DMS79 (cell line): ENCODE measurements at places on chromosomes 2 and 18.

- DNase-seq = no peak
These were observed 31.2 kb upstream of the GPR17 start for GRCh38 chr2:127614731-127615130.

DNA sequence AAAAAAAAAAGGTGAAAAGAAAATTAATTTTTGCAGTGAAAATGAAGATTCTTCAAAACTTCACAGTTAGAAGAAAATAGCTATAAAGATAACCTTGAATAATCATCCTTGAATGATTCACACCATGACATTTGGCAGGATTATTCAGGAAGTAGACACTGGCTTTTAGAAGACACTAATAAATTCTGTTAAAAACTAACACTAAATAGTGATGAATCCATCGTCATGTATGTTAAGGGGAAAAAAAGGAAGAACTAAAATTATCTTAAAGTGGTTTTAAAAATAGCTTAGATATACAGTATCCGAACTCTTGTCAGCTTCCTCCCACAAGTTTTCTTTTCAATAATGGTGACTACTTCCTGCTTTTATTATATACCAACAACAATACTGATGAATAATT, 10.2 kb downstream of the USP37 start:
- no peak for DNase-seq

DNA sequence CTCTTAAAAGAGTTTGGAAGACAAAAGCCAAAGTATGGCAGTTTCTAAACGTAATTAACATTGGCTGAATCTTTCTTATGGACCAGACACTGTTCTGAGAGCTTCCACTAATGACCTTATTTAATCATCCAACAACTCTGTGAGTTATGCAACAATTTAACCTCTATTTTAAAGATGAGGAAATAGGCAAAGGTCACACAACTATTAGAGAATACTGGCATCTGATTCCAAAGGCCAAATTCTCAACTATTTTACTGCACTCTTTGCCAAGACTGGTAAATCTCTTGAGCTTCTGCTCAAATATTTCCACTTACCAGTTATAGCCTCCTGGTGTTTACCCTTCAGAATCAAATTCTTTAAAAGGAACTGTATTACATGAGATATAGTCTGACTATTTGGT, 42.1 kb upstream of the ERMN start:
- DNase-seq = no peak

- no peak for DNase-seq
These were observed 942 bp upstream of the ZNF236 start for GRCh38 chr18:76821356-76821874.

GRCh38 chr2:15300624-15301573, 260.2 kb downstream of the NBAS start:
- DNase-seq = no peak

- DNase-seq = no peak
These were observed 92.2 kb upstream of the PID1 start for GRCh38 chr2:229363185-229363814.

DNA sequence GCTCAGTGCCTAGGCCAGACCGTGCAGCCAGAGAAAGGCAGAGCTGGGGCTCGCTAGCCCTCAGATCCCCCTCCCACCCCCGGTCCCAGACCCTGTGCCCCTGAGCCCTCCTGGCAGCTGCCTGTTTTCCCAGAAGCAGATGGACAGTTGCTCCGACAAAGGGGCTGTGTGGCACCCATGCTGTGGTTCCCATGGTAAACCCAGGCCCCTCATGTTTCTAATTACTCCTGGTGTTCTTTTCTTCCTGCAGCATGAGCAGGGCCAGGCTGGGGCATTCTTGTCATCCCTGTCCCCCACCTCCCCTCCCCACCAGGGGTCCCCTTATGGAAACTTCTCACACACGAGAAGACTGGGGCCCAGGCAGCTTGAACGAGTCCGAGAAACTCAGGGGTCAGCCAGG, 269.6 kb downstream of the HAUS1 start:
- DNase-seq = no peak

GRCh38 chr2:181787310-181788048, 104.1 kb upstream of the ITPRID2 start:
- DNase-seq = no peak

DNA sequence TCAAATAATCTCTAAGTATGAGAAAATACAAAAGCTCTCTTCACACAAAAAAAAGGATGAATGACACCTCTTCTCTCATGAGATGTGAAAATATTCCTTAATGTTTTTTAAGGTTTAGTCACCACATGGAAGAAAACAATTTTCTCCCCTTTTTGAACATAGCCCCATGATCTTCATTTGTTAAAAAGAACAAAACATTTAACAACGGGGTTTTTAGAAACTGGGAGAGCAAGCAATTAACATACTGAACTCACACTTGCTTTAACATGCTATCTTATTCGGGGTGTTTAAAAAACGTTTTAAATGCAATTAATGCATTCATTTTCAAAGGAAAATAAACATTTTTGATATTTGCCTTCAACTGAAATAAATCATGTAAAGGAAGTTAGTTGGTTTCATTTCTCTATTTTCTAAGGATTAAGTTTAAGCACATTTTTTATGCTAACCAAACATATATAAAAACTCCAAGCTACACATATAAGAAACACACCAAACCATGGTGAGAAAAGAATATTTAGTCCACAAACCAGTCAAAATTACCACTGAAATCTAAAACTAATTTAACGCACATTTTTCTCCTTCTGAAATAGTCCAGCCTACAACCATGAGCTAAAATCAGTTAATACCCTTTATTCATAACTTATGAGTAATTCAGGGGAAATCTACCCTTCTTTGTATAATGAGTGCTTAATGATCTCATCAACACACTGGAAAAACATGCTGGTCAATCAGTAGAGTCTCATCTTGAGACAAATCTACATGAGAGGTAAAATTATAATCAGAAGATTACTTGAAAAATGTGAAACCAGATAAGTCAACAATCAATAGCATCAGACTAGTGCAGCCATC, 8.2 kb downstream of the FBXO11 start:
- DNase-seq = no peak

GRCh38 chr2:26633993-26634595, 7.1 kb downstream of the CIB4 start:
- no peak for DNase-seq

GRCh38 chr2:129880309-129880708, 99.2 kb upstream of the RAB6C start:
- no peak for DNase-seq

GRCh38 chr18:295756-296490, 28.1 kb upstream of the THOC1 start:
- no peak for DNase-seq

DNA sequence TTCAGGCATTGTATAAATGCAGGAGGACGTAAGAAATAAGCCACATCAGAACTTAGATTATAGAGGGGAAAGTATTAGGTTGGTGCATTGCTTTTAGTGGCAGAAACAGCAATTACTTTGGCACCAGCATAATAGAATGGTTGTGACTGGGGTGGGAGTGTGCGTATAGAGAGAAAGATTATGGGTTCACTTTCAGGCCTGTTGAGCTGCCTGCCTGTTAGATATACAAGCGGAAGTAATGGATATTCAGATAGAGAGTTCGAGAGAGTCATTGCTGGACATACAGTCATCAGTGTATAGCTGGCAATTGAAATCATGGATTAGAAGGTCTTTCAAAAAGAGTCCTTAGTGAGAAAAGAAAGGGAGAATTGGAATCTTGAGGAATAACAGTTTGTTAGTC, 139.2 kb upstream of the MYO3B start:
- DNase-seq = no peak

GRCh38 chr18:39834636-39835035, 2120.4 kb upstream of the PIK3C3 start:
- DNase-seq = no peak

DNA sequence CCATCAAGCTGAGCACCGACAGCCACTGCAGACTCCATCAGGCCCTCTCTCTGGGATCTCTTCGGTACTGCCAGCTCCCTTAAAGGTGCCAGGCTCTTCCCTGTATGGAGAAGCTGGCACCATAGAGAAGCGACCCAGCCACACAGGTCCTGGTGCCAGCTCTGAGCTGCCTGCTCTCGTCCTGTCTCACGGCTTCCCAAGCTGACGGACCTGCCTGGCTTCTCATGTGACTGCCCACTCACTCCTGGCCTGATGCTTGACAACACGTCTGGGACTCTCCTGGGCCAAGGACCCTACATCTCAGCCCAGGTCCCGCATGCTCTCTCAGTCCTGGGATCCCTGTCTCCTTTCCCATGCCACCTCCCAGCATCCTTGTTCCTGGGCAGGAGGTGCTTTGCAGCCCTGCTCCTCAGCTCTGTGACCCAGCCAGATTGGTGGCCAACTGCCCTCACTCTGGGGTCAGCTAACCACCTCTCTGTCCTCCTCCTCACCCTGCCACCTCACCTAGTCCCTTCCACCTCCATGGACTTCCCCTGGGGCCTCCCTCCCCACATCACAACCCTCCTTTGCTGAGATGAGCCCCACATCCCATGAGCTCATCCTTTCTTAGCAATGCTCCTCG, 12.5 kb upstream of the ATOH8 start:
- DNase-seq = no peak

DNA sequence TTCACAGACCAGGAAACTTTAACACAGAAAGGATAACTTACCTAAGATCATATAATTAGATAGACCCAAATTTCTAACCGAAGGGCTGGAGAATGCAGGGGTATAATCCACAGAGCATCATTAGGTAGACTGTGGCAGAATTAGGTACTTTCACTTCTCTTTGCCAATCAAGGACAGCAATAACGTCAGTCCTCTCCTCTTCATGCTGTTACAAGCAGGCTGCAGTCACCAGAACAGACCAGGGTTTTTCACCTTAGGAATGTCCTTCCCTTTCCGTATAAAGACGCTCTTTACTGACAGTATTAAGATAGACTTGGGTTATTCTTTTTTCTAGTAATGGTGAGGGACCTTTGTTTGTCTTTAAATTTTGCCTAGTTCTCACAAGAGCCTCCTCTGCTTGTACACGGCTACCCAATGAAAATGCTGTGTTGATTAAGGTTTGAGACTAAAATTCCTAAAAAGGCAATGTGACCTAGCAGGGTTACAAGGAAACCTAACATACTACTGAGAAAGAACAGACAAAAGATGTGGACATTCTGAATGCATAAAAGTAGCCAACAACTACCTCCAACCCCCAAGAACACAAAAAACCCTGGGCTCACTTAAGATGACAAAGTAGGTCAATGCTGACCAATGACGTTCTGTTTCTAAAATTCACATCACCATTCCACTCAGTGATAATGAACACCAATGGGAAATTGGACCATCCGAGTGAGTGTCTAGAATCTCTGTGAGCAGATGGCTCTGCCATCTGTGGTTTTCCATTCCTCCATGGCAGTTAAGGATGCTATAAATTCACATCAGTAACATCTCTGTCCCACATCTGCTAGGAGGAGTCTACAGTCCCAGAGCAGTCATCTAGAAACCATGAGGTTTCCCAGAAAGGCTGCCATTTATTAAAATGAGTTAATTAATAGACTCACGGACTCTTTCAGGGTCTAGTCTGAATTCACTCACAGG, 2.1 kb downstream of the PDIA6 start:
- no peak for DNase-seq

DNA sequence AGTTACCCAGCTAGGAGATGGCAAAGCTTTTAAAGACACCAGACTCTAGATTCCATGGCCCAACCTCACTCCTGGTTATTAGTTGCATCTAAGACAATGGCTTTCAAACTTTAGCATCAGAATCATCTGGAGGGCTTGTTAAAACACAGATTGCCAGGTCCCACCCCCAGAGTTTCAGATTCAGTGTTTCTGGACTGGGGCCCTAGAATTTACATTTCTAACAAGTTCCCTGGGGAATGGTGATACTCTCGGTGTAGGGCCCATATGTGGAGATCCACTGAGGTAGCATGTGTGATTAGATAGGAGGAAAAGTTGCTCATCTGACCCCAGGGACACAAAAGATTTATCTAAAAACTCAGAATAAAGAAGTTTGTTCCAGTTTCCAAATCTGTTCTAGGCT, 14.5 kb upstream of the TTR start:
- no peak for DNase-seq

GRCh38 chr18:72700961-72701710, 157.0 kb upstream of the CBLN2 start:
- DNase-seq = no peak

GRCh38 chr2:50850290-50850969, 181.5 kb downstream of the NRXN1 start:
- DNase-seq = no peak

GRCh38 chr2:183490914-183491313, 366.7 kb downstream of the NUP35 start:
- DNase-seq = no peak
